Osteocyte (in vitro differentiated cells): ENCODE measurements at places on chromosomes 5 and 9. TPM values are rescaled to one million over a fixed set of nuclear protein-coding genes. Genes with fewer than 3 reads are reported as not detected.

- no peaks in the 10 kb centered on the region for H3K27me3 ChIP-seq
- peaks cover 4% of the 10 kb centered on the region for H3K4me1 ChIP-seq
- H3K27ac ChIP-seq = no peak overlapping the region
These were observed 47.0 kb downstream of the PLK2 start for GRCh38 chr5:58412932-58413331.

GRCh38 chr5:7824995-7825394 lies 25.9 kb downstream of the CFAP90 start:
- H3K4me3 ChIP-seq = no peak overlapping the region
- no peaks in the 10 kb centered on the region for H3K36me3 ChIP-seq
- H3K27me3 ChIP-seq = peaks cover 44% of the 10 kb centered on the region
- DNase-seq = no peak
- no peak overlapping the region for H3K27ac ChIP-seq

DNA sequence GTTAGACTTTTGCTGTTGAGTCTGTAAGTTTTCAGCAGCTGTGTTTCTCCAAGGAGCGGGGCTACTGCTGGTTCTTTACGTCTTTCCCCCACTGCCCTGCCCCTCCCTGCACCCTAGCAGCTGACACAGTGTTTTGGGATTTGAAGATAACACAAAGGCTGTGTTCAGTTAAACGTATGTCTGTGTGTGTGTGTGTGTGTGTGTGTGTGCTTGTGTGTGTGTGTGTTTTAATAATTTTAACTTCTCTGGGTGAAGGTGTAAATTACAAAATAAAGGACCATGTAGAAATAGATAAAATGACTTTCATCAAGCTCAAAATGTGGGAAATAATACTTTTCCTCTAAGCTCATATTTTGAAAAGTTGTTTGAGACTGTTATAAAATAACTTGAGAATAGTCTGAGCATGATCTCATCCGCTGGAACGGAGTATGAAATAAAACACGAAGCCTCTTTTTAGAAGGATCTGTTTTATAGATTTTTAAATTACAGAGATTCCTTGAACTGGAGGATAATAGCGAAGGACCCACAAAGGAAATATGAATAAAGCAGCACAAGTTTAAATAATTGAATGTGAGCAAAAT lies 10.9 kb downstream of the ABL1 start:
- DNase-seq = no peak
- peak overlapping the region; percentile 97 for H3K27ac ChIP-seq
- no peaks in the 10 kb centered on the region for H3K36me3 ChIP-seq

- DNase-seq = no peak
- no peak overlapping the region for H3K4me3 ChIP-seq
- peaks cover 3% of the 10 kb centered on the region for H3K4me1 ChIP-seq
- H3K27ac ChIP-seq = no peak overlapping the region
These were observed 499.1 kb downstream of the NFIB start for GRCh38 chr9:13814647-13815400.

- H3K27ac ChIP-seq = peak overlapping the region; percentile 91
- H3K27me3 ChIP-seq = no peaks in the 10 kb centered on the region
- H3K4me3 ChIP-seq = no peak overlapping the region
These were observed 23.8 kb downstream of the PHAX start for GRCh38 chr5:126624534-126624933.

DNA sequence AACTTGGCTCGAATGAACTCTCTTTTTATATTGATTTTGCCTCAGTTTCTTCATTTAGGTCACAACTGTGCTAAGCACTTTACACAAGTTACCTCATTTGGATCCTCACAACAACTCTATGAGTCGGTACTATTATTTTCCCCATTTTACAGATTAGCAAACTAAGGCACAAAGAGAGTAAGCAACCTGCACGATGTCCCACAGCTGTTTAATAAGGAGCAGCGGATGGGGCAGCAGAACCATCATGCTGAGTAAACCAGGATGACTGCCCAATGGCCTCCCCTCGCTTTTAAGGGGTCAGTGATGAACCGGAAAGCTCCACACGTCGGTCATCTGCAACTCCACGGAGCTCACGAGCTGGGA lies 607 bp downstream of the PRELID2 start:
- no peak overlapping the region for H3K27ac ChIP-seq
- no peaks in the 10 kb centered on the region for H3K27me3 ChIP-seq
- DNase-seq = no peak
- H3K36me3 ChIP-seq = no peaks in the 10 kb centered on the region

DNA sequence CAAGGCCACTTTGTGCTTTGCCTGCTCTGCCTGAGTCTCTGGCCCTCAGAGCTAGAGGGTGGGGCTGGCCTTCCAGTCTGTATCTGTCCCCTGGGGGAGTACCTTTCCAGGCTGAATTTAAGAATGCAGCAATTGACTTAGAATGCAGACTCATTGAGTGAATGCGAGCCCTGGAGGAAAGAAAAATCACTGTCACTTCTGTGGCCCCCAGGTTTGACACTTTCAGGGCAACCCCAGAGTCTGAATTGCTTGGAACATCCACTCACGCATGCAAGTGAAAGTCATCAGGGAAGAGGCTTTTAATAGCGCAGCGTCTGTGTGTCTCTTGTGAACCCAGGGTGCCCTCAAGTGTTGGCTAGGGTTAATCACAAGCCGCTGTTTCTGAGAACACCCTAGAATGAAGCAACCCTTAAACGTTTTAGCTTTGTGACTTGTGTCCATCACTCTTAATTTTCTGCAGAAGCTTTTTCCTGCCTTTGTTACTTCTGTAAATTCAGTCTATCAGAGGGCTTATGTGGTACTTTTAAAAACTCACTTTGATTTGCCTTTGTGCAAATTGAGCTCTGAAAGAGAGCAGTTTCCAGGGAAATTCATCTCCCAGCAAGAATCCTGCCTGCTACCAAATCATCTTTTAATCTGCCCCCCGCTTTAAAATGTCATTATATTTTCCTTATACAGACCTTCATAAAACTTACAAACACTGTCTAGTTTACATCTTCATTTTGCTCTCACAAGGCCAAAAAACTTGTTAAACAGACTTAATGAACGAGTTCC lies 146.8 kb upstream of the IQGAP2 start:
- H3K36me3 ChIP-seq = no peaks in the 10 kb centered on the region
- H3K4me1 ChIP-seq = peaks cover 8% of the 10 kb centered on the region
- H3K27ac ChIP-seq = peak overlapping the region; percentile 5
- H3K4me3 ChIP-seq = no peak overlapping the region
- no peak for DNase-seq

- no peak overlapping the region for H3K27ac ChIP-seq
- no peaks in the 10 kb centered on the region for H3K4me1 ChIP-seq
- H3K27me3 ChIP-seq = peaks cover 2% of the 10 kb centered on the region
- no peaks in the 10 kb centered on the region for H3K36me3 ChIP-seq
- no peak overlapping the region for H3K4me3 ChIP-seq
- no peak for DNase-seq
These were observed 107.4 kb downstream of the JAKMIP2 start for GRCh38 chr5:147675168-147675567.

GRCh38 chr9:85522459-85523092 lies 219.2 kb downstream of the AGTPBP1 start:
- peak overlapping the region; percentile 83 for H3K4me3 ChIP-seq
- H3K27ac ChIP-seq = no peak overlapping the region
- H3K27me3 ChIP-seq = peaks cover 31% of the 10 kb centered on the region
- DNase-seq = no peak
- H3K4me1 ChIP-seq = peaks cover 9% of the 10 kb centered on the region

GRCh38 chr5:12003680-12004079 lies 99.4 kb upstream of the CTNND2 start:
- H3K4me1 ChIP-seq = no peaks in the 10 kb centered on the region
- no peak for DNase-seq
- no peak overlapping the region for H3K27ac ChIP-seq
- no peak overlapping the region for H3K4me3 ChIP-seq

DNA sequence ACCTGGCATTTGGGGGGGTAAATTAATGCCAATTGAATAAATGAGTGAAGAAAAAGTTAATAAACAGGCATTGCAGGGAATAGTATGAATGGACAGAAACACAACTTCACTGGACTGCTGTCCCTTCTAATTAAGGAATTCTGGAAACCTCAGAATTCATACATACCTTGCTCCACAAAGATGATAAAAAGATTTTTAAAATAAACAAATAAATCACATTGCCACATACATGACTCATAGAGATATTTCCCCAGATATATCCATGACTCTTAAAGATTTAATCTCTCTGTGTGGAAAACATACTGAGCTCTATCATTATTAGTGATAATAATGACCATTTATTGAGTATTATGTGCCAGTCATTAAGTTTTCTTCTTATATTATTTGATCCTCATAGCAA lies 469.0 kb upstream of the MEF2C start:
- peaks cover 13% of the 10 kb centered on the region for H3K4me1 ChIP-seq
- H3K27me3 ChIP-seq = no peaks in the 10 kb centered on the region
- H3K4me3 ChIP-seq = no peak overlapping the region

- no peaks in the 10 kb centered on the region for H3K27me3 ChIP-seq
- no peak overlapping the region for H3K27ac ChIP-seq
- no peak for DNase-seq
- no peak overlapping the region for H3K4me3 ChIP-seq
- H3K36me3 ChIP-seq = no peaks in the 10 kb centered on the region
These were observed 4.6 kb downstream of the ACTL7B start for GRCh38 chr9:108851138-108851537.

DNA sequence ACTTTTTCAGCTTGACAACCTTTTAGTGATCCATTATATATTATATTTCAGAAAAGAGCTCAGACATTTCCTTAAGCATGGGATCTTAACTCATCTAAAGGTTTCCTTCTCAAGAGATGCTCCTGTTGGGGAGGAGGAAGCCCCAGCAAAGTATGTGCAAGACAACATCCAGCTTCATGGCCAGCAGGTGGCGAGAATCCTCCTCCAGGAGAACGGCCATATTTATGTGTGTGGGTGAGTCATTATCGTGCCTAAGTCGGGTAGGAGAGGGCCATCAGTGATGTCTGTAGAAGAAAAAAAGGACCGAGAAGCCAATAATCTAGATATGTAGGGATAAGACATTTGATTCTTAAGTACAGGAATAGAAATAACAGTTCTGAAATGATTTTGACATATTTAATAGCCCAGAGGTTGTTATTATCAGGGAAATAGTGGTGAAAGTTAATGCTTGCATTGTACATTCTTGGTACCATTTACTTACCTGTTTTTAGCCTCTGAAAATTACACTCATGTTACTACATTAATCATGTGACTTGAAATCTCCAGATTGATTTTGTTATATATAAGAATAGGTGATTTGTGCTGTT lies 28.2 kb downstream of the MTRR start:
- DNase-seq = no peak
- H3K36me3 ChIP-seq = peaks cover 67% of the 10 kb centered on the region
- peaks cover under 1% of the 10 kb centered on the region for H3K4me1 ChIP-seq
- H3K4me3 ChIP-seq = no peak overlapping the region

DNA sequence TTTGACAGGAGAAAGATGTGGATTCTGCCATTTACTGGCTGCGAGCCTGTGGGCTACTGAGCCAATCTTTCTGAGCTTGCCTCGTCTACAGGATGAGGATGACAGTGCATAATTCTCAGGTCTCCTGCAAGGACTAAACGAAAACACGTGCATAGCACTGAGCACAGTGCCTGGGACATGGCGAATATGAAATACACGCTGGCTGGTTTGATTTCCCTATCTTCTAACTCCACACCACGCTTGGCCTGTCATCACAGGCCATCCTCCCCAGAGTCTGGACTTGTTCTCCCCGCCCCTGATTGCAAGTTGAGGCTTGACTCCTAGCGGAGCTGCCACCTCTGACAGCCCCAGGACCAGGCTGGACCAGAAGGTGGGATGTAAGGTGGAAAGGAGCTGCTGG lies 37.9 kb downstream of the ARPC5L start:
- H3K36me3 ChIP-seq = peaks cover 24% of the 10 kb centered on the region
- no peaks in the 10 kb centered on the region for H3K4me1 ChIP-seq
- DNase-seq = no peak
- H3K4me3 ChIP-seq = no peak overlapping the region
- no peak overlapping the region for H3K27ac ChIP-seq
- H3K27me3 ChIP-seq = no peaks in the 10 kb centered on the region

DNA sequence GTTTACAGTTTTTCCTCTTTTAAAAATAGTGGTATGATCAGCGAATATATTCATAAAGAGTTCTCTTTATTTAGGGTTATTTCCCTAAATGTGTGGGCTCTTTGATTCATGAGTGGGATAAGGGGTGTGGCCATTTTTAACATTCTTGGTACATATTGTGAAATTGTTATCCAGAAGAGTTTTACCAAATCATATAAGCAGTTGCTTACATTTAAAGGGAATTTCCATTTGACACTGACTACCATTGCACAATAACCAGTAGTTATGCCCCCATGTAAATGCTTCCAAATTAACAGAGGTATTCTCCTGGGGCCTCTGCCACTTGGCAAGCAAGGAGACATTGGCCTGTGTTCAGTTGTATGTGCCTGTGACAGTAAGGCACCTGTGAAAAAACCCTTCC lies 27.2 kb downstream of the SLC25A48 start:
- no peak overlapping the region for H3K27ac ChIP-seq
- H3K36me3 ChIP-seq = no peaks in the 10 kb centered on the region
- peaks cover 27% of the 10 kb centered on the region for H3K27me3 ChIP-seq
- no peak for DNase-seq
- no peak overlapping the region for H3K4me3 ChIP-seq
- no peaks in the 10 kb centered on the region for H3K4me1 ChIP-seq

Gene NNT
- 107 and 108 TPM in 2 replicates for total RNA-seq

Gene ADAMTS16
- not detected in 2 replicates for total RNA-seq

Gene PCAT7
- 14.6 and 15.2 TPM in 2 replicates for total RNA-seq

Gene SPINK7
- total RNA-seq = not detected in 2 replicates

Gene GLRA1
- not detected in 2 replicates for total RNA-seq

Gene SLC6A7
- total RNA-seq = not detected in 2 replicates

Gene UBE2QL1
- not detected in 2 replicates for total RNA-seq
